Fibroblast of lung (primary cell): ENCODE measurements at places on chromosomes 6 and 20. TPM values are rescaled to one million over a fixed set of nuclear protein-coding genes. Genes with fewer than 3 reads are reported as not detected.
A peak's percentile ranks its signal among the peaks of the same experiment; 100 is the strongest.

SLC22A3 gene
- polyA plus RNA-seq, result 0.03 TPM in 2 replicates

PTCRA gene
- polyA plus RNA-seq, result not detected in 2 replicates

TBP gene
- 14.2 and 14.4 TPM in 2 replicates for polyA plus RNA-seq

ARFGAP1 gene
- 33.1 and 37.6 TPM in 2 replicates for polyA plus RNA-seq

DNA sequence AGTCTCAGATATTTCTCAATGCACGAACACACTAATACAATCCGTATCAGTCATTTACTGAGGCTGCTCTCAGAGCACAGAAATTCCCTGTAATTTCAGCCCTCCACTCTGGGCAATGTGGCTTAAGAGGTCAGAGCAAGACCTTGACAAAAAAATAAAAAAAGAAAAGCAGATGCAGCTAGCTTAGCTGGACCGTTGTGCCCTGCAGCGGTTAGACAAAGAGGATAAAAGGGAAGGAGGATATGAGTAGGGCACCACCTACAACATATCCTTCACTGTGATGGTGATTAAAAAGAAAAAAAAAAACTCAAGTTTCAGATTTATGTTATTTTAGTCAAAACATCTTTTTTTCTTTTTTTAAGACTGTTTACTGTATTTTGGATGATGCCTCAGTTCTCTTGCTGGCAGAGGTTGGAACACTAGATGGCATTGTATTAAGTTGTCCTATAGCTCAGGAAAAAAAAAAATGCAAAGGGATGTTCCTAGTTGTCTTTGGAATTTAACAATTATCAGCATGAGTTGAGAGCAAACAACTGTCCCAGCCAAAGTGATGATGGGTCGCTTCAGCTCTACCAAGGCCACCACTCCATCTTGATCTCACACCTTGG is 59.9 kb downstream of the ANKEF1 start:
- DNase-seq, result peak; percentile 45

- DNase-seq, result no peak
These were observed 139.8 kb downstream of the KHDC1L start for GRCh38 chr6:73085443-73085871.

- DNase-seq, result no peak
These were observed 35.8 kb upstream of the LGSN start for GRCh38 chr6:63355632-63356031.

DNA sequence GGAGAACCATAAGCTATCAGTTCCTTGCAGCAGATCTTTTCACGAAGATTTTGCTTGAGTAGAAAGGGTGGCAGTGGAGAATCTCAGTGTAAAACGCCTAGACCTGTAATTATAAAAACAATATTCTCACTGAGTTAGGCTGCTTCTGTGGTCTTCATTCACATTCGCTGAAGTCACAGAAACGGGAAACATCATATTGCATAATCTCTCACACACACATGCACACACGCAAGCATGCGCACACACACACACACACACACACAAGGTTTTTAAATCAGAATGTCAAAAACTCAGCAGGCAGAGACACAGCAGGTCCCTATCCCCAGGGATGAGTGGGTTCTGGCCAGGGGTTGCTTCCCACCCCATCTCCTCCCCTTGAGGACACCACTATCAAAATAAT is 175.5 kb downstream of the ATXN1 start:
- no peak for DNase-seq

- no peak for DNase-seq
These were observed 25.4 kb downstream of the CDYL start for GRCh38 chr6:4801491-4802110.

GRCh38 chr20:21430020-21430419 is 32.7 kb upstream of the NKX2-4 start:
- DNase-seq, result no peak

DNA sequence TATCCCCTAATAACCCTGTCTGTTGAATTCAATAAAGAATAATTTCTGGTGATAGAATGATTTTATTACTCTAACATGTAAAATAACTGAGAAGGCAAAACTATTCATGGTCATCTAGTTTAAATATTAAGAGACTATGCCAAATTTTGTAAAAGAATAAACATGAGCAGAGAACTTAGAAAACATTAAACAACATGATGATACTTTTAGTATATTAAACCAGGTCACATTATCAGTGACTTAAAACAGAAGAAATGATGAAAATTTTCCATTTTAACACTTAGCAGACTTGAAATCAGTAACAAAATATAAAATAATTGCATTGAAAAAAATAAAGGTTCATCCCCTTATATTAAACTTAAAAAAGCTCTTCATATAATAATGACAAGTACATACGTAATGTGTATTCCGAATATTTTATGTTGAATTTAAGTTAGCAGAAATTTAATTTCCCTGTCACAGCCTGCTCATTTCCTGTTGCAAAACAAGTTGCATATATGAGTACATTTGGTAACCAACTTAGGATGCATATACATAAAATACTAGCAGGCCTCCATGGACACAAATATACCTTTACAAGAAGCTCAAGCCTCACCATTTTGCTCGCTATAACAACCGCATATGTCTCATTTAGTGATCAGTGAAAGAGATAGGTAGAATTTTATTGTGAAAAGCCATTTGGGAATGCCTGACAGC is 40.6 kb downstream of the DTNBP1 start:
- peak; percentile 36 for DNase-seq

GRCh38 chr20:57053793-57054552 is 212.5 kb downstream of the BMP7 start:
- no peak for DNase-seq
